Stimulated activated CD8-positive, alpha-beta memory T cell treated with anti-CD3 and anti-CD28 coated beads, Interleukin-15, amount 100 ng/mL, for 48 hours (primary cell): ENCODE measurements at places on chromosomes 11 and 22.

- DNase-seq: no peak
Observed at GRCh38 chr11:65505466-65506289, 6.8 kb downstream of the MALAT1 start.

DNA sequence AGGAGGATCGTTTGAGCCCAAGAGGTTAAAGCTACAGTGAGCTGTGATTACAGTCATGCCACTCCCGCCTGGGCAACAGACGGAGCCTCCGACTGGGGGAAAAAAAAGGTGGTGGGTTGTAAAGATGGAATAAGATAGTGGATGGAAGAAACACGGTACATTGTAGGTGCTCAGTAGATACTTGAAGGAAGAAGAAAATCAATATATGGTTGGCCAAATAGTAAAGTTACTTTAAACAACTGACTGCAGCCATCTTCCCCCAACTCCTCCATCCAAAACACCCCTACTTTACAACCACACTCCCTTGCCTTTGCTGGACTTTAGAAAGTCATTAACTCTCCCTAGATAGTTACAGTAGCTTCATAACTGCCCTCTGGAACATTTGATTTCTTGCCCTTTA is 2.5 kb upstream of the NUP98 start:
- no peak for DNase-seq

GRCh38 chr11:45280449-45280848 is 5.7 kb downstream of the SYT13 start:
- no peak for DNase-seq

- DNase-seq: no peak
Observed at GRCh38 chr22:44965171-44965570, 44.6 kb downstream of the PHF21B start.

DNA sequence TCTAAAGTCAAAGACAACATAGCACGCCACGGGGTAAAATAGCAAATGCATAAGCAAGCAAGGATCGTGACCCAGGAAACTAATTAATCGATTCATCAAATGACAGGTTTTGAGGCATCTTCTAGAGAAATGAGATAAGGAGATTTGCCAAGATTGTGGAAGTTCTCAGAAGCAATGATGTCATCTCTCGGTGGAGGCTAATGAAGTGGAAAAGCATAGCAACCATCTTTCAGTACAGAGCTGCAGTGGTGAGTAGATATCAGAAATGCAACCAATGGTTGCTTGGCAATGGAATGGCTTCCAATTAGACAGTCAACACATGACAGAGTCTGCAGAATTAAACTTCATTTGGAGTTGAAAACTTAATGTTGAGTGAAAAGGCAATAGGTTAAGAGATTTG is 116.0 kb downstream of the KIRREL3 start:
- no peak for DNase-seq

GRCh38 chr11:82194521-82194920 is 539.1 kb downstream of the FAM181B start:
- DNase-seq: no peak

DNA sequence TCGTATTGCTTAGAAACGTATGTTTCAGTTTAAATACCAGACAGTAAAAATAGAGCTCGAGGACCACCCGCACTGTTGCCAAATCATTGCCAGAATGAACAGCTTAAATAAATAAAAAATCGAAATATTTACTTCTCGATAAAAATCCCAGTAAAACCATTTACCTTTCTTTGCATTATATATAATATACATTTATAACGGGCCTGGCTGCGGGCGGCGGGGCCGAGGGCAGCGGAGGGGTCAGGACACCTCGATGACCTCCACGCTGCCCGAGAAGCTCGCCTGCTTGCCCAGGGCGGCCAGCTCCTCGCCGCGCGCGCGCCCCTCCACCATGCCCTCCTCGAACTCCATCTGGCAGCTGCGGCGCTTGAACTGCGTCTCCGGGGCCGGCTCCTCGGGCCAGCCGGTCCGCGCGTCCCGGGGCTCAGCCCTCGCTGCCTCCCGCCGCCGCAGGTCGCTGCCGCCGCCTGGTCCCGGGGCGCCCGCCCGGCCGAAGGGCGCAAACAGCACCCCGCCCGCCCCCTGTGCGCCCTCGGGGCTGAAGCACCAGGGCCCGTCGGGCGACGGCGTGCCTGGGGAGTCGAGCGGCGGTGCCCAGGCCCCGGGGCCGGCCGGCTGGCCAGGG is 15.7 kb downstream of the DUSP8 start:
- no peak for DNase-seq

GRCh38 chr11:2892967-2893528 is 7.5 kb upstream of the CDKN1C start:
- DNase-seq: peak; percentile 14

DNA sequence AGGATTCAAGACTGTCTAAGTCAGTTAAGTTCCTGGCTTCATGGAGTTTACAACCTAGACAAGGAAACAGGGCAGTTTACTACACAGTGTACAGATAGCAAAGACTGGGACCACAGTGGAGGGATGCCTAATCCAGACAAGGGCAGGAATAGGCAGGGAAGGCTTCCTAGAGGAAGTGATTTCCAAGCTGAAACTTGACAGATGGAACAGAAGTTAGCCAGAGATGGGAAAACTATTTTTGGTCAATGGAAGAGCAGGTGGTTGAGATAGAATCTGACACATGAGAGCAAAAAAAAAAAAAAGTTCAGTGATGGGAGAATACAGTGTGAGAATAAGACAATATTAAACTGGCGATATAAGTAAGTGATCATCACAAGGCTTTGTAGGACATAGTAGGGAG is 1.3 kb downstream of the COA4 start:
- DNase-seq: no peak
